ENCODE measurements at places on chromosomes 2 and 18.

GRCh38 chr2:207558079-207558491 lies 28.3 kb downstream of the CREB1 start:
- no peak for DNase-seq

DNA sequence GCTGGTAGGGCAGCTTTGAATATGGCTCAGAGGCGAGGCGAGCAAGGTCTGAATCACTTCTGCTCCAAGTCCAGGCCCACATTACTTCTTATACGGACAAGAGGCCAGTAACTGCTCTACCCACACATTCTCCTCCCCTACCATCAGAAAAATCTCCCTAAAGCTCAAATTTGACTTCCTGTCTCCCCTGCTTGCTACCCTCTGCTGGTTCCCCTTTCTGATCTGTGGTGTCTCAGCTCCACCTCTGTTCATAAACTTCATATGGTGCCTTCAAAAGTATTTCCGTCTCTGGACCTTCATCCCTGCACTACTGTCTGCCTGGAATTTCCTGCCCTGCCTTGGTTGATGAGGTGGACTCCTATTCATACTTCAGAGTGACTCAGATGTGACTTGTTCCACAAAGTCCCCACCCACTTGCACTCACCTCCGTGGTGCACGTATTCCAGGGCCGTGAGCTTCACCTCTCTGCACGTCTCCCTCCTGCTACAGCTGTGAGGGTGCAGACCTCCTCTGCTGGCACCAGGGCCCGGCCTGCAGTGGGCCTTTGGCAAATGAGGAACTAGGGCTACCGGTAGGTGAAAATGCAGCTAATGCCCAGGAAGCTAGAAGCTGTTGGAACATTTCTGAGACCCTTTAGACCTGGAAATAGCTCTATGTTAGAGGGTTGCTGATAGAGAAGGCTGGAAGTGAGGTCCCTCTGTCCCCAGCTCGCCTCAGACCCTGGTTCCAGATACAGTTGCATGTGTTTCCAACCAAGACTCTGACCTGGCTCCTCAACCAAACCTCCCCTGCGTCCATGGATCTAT lies 24.6 kb upstream of the KCMF1 start:
- DNase-seq = no peak

DNA sequence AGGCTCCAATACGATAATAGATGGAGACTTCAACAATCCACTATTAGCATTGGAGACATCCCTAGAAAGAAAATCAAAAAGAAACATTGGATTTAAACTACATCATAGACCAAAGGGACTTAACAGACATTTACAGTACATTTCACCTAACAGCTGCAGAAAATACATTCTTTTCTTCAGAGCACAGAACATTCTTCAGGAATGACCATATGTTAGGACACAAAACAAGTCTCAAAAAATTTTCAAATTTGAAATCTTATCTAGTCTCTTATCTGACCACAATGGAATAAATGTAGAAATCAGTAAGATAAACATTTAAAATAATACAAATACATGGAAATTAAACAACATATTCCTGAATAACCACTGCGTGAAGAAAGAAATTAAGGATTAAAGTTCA lies 68.7 kb downstream of the STRADB start:
- DNase-seq = no peak

DNA sequence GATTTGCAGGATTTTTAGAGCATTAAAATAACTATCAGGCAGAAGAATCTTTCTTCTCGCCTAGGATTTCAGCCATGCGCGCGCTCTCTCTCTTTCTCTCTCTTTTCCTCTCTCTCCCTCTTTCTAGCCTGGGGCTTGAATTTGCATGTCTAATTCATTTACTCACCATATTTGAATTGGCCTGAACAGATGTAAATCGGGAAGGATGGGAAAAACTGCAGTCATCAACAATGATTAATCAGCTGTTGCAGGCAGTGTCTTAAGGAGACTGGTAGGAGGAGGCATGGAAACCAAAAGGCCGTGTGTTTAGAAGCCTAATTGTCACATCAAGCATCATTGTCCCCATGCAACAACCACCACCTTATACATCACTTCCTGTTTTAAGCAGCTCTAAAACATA lies 137.0 kb downstream of the MEIS1 start:
- no peak for DNase-seq

DNA sequence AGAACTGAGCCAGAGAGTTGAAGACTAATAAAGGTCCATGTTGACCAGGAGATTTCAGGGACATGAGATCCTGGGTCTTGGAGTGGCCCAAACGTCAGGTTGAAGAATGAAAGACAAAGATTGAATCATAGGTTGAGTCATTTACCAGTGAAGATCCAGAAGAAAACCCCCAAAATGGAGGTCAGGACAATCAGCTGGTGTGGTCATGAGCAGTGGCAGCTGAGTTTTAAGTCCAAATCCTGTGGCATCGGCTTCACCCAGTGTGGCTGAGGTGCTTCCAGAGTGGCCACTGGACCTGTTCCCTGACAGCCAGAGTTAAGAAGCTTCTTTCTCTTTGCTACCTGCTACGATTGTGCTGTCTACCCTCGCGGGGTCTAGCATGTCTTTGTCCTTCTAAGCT lies 234.0 kb downstream of the BCL2 start:
- DNase-seq = no peak

DNA sequence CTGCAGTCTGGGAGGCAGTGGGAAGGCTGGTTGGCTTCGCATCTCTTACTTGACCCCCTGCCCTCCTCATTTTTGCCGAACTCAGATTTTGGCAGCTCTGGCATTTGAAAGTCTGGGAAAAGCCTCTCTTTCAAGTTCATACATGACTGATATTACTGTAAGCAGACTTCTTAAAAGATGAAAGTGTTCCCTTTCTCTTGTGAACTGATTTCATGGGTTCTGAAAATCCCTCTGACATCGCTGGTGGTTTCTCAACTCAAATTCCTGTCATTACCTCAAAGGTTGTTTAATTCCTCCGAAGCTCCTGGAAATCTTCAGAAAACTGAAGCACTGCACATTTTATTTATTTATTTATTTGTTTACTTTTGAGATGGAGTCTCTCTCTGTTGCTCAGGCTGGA lies 16.9 kb upstream of the SLC38A11 start:
- DNase-seq = no peak

- DNase-seq = no peak
Measured at GRCh38 chr2:198117406-198118041, 313.1 kb downstream of the PLCL1 start.

Data from Right ventricle myocardium superior (tissue), 1 donor.